ENCODE measurements at places on chromosomes 16 and 17.

- DNase-seq: peak; percentile 31
Measured at GRCh38 chr17:44346064-44346844, 1.2 kb downstream of the GRN start.

DNA sequence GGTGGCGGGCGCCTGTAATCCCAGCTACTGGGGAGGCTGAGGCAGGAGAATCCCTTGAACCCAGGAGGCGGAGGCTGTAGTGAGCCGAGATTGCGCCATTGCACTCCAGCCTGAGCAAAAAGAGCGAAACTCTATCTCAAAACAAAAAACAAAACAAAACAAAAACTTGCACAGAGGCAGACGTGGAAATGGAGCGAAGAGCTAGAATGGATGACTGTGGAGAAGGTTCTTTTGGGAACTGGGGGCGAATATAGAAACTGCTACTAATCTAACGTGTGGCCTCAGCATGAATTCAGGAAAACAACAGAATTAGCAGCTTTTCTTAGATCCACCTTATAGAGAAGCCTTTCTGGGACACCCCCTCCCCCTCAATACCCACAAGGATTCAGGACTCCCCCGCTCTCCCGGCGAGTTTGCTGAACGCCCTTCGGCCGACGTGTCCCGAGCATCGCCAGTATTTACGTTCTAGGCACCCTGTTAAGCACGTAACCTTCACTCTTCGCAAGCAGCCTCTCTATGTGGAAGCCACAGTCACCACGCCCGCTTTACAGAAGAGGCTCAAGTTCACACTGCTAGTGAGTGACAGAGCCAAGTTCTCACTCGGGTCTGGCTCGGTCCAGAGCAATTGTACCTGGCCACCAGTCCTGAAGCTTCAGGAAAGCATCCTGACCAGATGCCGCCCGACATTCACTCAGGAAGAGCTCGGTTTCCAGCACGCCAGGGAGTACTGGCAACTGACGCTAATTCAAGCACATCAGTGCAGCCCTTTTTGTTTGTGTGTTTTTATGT lies 13.3 kb upstream of the ABR start:
- no peak for DNase-seq

DNA sequence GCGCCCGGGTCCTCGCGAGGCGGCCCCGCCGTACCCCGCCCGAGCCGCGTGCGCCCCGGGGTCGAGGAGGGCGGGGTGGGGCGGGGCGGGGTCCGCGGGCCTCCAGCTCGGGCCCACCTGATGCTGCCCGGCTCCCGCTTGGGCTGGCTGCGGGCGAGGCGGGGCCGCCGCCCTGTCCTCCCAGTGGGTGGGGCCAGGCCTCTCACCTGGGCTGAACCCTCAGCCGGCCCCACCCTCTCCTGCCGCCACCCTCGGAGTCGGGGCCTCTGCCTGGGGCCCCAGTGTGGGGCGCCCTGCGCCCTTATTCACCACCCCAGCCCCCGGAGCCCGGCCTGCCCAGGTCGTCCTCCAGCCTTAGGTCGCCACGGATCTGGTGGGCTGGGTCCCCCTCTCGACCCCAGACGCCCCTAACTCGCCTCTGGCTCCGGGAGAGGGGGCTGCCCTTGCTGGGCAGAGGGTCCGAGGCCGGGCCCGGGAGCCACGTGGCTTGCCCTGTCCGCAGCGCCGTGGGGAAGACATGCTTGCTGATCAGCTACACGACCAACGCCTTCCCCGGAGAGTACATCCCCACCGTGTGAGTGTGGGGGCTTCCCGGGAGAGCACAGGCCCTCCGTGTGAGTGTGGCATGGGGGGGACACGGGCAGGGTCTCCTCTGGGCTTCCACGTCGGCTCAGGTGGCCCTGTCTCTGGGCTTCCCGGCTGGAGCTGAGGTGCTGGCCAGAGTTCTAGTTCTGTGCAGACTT lies 578 bp downstream of the RAC3 start:
- peak; percentile 91 for DNase-seq

GRCh38 chr16:62712566-62712965 lies 676.3 kb upstream of the CDH8 start:
- DNase-seq: no peak

GRCh38 chr16:88970050-88970449 lies 7.0 kb downstream of the CBFA2T3 start:
- DNase-seq: no peak

DNA sequence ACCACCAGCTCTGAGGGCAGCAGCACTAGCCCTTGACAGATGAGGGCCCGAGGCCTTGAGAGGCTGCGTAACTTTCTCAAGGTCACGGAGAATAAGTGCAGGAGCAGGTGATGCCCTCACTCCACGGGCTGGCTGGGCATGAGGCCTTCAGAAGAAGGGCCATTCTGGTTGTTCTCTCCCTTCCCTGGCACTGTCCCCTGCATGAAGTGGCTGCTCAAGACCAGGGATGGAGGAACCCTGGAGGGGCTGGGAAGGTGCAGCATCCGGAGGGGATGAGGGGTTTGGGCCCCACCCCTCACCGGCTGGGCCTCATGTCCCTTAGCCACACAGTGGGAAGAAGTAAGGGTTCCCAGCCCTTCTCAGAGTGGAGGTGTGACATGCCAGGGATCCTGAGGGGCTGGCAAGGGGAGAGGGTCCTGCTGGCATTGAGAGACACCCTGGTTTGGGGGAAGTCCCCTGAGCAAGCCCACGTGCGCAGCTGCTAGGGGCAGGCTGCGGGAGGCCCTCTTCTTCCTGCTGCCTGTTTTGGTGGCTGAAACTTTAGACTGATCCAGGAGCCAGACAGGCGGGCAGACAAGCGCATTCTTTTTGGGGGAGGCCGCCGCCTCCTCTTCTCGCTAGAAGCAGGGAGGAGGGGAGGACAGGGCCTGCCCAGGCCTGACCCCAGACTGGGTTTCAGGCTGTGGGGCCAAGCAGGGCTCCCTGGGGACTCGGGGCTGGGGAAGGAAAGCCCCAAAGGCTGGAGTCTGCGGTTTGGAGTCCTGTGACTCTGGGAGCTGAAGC lies 74.0 kb downstream of the N4BP1 start:
- DNase-seq: no peak

DNA sequence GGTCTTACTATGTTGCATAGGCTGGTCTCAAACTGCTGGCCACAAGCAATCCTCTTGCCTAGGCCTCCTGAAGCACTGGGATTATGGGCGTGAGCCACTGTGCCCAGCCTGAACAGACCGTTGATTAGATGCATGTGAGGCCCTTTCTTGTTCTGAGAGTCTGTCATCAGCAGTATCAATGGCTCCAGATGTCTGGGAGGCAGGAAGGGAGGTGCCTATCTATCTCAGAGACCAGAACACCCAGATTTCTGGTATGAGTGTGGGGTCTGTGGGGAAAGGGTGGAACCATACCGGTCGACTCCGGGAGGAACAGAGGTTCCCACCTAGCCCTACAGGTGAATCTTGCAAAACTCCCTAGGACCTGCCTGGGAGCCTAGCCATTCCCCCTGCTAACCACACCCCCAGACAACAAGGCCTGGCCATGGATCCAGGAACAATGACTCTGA lies 71.7 kb downstream of the PRKCB start:
- no peak for DNase-seq

DNA sequence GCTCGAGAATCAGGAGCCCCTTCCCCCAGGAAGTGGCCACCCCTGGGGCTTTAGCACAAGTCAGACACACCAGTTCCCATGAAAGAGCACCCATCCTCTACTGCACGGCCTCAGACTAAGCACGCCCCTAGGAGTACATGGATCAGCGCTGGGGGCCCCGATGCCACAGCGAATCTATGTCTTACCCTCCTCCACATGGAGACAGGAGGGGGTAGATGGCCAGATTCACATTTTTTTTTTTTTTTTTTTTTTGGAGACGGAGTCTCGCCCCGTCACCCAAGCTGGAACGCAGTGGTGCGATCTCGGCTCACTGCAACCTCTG lies 3.2 kb upstream of the EXOSC6 start:
- no peak for DNase-seq

DNA sequence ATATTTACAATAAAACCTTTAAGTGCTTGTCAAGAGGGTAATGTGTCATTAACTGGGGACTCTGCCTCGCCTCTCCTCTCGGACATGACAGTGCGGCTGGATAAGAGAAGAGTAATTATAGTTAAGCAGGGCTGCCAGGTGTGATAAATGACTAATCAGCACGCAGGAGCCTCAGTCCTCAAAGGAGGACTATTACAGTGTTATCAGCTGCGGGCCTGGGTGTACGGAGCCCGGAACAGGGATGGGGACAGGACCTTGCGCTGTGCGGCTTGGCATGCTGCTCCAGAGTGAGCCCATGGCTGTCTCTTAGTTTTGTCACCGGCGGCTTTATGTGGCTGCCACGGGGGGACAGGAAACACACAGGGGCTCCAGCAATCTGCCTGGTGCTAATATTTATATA lies 607.2 kb downstream of the MAF start:
- DNase-seq: no peak

All from H9 (cell line).